ENCODE measurements at places on chromosomes 6 and 20.

- DNase-seq, result no peak
Measured at GRCh38 chr6:82624251-82624650, 260.6 kb downstream of the TPBG start.

- DNase-seq, result no peak
Measured at GRCh38 chr6:20891161-20891560, 356.9 kb downstream of the CDKAL1 start.

DNA sequence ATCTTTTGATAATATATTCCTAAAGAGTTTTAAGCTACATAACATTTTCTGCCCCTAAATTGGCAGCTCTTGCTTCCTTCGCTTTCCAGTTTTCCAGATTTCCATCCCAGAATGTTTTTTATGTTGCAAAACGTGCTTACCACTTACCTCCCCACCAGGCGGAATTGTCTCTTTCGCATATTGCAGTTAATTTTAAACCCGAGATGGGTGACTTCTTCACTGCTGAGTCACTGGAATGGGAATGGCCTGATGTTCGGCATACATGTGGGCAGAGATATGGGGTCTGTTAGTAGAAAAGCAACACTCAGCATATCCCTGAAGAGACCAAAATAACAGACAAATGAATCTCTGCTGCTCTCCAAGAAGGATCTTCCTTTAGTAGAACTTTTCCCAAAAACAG lies 491.2 kb downstream of the PREX1 start:
- no peak for DNase-seq

- peak; percentile 50 for DNase-seq
Measured at GRCh38 chr6:83514466-83514865, 2.1 kb downstream of the PRSS35 start.

- DNase-seq, result peak; percentile 13
Measured at GRCh38 chr6:166046226-166046625, 121.4 kb downstream of the TBXT start.

GRCh38 chr6:166809721-166810120 lies 146.6 kb downstream of the RNASET2 start:
- no peak for DNase-seq

DNA sequence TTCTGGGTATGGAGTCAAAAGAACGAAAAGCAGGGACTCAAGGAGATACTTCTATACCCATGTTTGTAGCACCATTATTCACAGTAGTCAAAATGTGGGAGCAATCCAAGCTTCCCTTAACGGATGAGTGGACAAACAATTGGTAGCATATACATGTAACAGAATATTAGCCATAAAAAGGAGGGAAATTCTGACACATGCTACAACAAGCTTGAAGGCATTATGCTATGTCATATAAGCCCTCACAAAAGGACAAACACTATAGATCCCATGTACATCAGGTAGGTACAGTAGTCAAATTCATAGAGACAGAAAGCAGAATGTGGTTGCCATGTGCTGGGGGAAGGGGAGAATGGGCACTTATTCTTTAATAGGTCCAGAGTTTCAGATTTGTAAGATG lies 37.6 kb downstream of the CDK19 start:
- no peak for DNase-seq

DNA sequence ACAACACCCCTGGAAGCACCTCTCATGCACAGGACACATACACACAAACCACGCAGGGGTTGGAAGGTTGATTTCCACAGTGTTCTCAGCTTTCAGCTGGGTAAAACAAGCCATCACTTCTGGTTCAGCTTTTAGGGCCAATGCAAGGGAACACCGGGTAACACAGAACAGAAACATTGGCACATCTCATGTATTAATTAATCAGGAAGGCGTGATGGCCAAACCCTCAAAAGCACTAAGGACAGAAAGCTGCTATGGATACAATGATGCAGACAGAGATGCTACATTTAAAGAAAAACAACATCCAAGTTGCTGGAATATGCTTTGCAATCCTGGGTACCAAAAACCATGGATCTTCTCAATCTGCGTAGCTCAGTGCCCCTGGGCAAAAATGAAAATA lies 104.3 kb upstream of the BEND6 start:
- no peak for DNase-seq

- no peak for DNase-seq
Measured at GRCh38 chr6:37745748-37746147, 48.1 kb upstream of the MDGA1 start.

DNA sequence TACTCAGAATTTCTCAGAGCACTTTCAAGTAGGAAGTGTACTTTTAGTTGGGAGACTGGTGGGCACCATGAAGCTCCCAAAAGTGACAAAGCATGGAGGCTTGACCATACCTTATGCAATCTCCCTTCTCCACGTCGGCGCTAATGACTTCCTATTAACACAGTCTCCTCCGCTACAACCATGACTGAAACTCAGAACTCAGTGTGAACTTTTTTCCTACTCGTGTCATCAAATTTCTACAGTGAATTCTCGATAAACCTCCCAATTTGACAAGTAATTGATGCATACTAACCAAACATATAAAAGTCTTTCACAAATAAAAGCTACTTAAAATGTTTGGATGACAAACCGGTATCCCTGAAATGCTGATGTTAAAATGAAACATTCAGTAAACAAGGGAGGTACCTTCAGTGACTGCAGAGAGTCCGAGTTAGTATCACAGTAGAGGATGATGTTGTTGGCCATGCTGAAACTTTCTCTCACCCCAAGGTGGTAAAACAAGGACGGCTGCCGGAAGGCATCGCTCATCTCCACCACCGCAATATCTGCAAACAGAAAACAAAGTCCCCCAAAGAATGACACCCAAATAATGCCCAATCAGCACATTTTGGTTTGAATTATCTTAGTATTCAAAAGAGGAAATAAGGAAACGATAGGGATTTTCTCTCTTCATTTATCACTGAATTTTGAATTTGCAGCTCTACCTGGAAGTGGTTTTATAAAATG lies 72.1 kb downstream of the MAP3K5 start:
- no peak for DNase-seq

GRCh38 chr20:31671324-31671723 lies 33.6 kb downstream of the COX4I2 start:
- DNase-seq, result no peak

GRCh38 chr6:155171109-155171746 lies 92.6 kb upstream of the CLDN20 start:
- DNase-seq, result peak; percentile 54

DNA sequence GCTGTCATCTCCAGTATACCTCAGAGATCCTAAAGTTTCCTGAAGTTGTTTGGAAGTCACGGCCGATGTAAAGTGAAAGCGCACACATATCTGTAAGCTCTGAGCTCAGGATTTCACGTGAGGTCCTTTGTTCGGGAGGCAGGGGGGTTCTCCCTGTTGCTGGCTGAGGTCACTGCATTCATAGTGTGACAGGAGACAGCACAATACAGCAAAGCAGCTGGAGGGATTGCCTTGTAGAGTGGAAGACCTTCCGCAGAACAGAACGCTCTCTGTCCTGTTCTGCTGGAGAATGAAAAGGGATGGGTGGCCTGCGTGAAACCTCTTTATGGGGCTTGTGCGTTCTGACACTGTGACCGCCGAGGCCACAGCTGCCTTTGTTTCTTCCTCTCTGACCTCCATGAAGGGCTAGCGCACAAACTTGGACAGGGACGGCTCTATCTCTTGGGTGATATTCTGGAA lies 13.4 kb upstream of the SERPINB1 start:
- peak; percentile 65 for DNase-seq

DNA sequence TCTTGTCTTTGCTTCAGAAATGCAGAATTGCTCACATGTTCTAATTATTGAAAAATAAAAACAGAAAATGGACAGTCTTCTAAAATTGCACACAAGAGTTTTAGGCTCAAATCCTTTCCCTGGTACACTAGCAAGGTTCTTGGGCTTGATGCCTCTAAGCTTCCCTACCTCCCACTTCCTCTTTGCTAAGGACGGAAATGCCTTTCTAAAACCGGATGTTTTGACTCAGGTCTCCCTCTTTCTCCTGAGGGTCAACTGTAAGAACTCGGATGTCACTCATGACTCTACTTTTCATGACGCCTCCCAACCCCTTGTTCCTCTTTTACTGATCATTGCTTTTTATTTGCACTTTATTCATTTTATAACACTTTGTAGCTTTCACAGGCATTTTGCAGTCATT lies 613.5 kb downstream of the C6orf118 start:
- peak; percentile 13 for DNase-seq

- no peak for DNase-seq
Measured at GRCh38 chr6:33673851-33674250, 37.6 kb downstream of the UQCC2 start.

GRCh38 chr6:142236691-142237090 lies 65.1 kb upstream of the ADGRG6 start:
- peak; percentile 19 for DNase-seq

- peak; percentile 67 for DNase-seq
Measured at GRCh38 chr6:103122766-103123601, 1729.5 kb downstream of the GRIK2 start.

- DNase-seq, result peak; percentile 36
Measured at GRCh38 chr6:37339741-37340638, 13.8 kb upstream of the RNF8 start.

- DNase-seq, result peak; percentile 35
Measured at GRCh38 chr20:50920997-50921396, 10.2 kb downstream of the ADNP start.

DNA sequence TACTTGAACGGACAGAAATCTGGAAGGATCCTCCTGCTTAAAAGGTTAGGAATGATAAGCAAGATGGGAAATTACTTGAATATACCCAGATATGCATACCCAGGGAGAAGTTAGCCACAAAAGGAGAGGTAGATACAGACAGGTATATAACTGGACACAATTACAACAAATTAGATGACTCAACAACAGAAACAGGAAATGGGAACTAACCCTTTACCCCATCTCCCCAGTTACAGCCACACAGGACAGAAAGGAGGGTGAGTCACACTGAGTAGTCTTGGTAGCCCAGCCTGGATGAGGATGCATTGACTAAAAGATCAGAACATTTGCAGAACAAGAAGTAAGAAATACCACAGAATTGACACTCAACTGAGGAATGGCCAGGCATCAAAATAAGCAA lies 61.2 kb downstream of the C6orf52 start:
- DNase-seq, result no peak

- DNase-seq, result peak; percentile 38
Measured at GRCh38 chr6:6942831-6943230, 164.9 kb upstream of the RREB1 start.

DNA sequence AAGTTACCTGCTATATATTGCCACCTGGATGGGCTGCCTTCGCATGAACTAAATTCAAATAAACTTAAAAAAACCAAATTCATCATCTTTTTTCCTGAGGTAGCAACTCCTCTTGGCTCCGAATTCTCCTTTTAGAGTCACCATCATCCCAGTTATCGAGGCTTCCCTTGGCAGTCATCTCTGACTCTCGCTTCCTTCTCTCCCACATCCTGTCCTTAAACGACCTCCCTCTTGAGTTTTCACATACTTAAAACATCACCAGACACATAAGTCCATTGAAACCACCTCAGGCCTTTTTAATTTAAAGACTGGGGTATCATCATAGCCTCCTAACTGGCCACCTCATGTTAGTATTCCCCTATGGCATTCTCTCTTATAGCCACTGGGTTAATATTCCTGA lies 296.1 kb upstream of the FLRT3 start:
- DNase-seq, result no peak

DNA sequence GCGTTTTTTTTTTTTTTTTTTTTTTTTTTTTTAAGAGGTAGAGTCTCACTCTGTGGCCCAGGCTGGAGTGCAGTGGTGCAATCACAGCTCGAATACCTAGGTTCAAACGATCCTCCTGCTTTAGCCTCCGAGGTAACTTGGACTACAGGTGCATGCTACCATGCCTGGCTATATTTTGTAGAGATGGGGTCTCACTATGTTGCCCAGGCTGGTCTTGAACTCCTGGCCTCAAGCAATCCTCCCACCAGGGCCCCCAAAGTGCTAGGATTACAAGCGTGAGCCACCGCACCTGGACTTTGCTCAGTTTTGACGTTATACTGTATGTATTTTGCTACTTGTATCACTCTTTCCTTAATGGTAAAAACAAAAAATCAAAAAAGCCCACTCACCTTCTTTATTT lies 101.5 kb upstream of the ZNFX1 start:
- DNase-seq, result no peak

DNA sequence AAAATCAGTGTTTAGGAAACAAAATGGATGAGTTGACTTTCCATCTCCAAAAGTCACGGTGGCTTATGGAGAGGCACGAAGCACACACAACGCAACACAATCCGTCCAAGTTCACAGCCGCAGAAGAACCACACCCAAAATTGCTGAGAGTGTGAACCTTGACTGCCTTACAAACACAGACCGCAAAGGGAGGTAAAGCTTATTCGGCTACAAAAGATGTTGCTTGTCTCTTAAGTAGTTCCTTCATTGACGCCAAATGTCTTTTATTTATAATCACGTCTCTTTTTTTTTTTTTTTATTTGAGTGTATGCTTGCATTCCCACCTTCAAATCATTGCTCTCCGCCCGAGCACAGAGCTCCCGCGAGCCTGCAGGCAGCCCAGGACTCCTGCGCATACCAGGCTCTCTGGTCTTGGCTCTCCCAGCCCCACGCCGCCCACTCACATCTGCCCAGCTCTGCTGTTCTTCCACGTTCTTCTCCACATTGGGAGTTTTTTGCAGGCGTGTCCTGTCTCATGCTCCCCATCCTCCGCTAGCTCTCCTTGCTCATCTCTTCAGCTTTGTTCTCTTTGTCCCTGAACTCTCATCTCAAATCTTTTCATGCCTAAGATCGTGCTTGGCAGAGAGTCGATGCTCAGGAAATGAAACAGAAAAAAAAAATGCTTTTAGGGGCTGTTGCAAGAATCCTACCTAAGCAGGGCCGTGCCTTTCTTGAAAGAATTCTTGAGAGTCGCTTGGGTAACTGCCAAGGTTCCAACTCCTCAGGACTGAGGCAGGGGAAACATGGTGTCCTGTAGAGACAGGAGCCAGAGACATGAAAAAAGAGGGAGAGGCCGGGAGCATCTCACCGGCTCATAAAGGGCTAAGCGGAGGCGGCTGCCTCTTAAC lies 25.8 kb downstream of the LY86 start:
- DNase-seq, result peak; percentile 52

DNA sequence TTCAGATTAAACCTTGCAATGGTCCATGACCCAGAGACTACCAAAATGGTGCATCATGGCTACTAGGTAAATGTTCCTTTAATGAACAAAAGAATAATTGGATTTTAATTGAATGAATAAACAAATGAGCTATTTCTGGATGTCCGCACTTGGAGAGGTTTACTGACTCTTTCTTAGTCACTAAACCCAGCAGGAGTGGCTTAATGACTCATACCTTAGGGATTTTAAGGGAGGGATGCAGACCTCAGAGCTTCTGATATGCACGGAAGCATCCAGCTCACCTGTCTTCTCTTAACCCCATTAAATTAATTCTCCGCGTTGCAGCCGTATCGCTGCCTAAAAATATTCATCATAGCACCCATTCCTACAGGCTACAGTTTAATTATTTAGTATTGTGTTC lies 970.0 kb upstream of the SLC35B3 start:
- no peak for DNase-seq

GRCh38 chr20:39458452-39458851 lies 496.3 kb downstream of the DHX35 start:
- no peak for DNase-seq

DNA sequence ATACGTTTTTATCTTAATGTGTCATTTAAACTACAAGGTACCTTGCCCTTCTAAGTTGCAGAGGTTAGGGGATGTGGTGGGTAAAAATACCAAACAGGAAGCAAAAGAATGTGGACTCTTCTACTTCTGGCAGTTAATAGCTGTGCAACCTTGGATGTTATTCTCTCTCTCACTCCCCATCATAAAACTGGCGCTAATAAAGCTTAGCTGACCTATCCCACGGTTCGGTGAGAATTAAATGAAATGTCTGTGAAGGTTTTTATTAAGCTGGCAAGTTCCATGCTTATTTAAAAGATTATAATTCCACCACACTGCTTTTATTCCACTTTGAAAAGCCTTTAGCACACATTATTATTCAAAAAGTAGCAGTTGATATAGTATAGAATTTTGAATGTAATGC lies 127.8 kb upstream of the SLC22A23 start:
- DNase-seq, result no peak

Data from lung (tissue), 17 donors.